ENCODE measurements at places on chromosomes 13 and 19.

DNA sequence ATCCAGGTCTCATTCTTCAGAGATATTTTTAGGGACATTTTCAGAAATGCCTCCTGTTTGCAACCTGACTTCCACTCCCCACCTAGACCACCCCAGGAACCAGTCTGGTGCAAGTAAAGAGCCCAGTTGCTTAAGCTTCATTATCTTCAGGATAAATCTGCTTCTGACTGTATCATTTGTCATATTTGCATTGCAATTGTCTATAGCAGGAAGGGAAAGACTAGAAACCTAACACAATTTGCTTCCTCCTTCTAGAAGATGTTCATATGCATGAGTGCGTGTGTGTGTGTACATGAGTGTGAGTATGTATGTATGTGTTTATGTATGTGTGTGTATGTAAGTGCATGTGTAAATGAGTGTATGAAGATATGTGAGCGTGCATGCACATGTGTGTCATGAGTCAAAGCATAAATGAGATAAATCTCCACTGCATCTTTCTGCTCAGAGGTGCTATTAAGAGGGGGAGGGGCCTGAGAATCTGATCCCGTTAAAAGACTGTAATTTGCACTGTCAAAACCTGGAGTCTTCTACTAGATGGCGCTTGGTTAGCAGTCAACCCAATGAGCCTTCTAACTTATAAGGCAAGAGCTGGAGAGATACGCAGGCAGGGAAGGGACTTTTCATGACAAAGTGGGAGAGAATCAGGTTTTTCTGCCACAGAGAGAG is 178.8 kb upstream of the KL start:
- no peak for DNase-seq

- no peak for DNase-seq
Observed at GRCh38 chr13:92224052-92224821, 825.8 kb downstream of the GPC5 start.

GRCh38 chr13:51682686-51683085 is 98.4 kb downstream of the WDFY2 start:
- no peak for DNase-seq

DNA sequence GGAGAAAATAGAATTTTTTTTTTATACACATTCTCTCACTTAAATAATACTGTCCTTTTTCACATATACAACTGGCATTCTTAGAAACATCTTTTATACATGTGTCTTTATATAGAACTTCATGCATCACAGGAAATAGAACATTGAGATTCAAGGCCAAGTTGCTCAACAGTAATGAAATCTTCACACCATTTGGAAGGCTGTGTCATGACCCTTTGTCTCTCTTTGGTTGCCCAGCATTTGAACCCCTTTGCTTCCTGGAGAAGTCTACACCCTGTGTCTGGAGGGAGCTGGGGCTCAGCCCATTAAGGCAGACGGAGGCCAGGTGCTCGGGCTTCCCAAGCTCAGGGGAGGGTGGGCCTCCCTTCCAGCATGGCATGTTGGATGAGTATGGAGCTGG is 41.1 kb downstream of the B3GLCT start:
- no peak for DNase-seq

DNA sequence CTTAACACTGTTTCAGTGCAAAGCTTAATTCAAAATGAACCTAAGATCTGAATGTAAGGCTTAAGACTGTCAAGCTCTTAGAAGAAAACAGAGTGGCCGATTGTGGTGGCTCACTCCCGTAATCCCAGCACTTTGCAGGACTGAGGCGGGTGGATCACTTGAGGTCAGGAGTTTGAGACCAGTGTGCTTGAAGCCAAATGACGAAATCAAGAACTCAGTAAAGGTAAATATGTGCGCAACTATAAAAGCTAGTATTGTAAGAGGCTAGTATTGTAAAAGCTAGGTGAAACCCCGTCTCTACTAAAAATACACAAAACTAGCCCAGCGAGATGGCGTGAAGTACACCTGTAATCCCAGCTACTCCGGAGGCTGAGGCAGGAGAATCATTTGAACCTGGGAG is 12.7 kb downstream of the ATP4B start:
- DNase-seq: no peak

DNA sequence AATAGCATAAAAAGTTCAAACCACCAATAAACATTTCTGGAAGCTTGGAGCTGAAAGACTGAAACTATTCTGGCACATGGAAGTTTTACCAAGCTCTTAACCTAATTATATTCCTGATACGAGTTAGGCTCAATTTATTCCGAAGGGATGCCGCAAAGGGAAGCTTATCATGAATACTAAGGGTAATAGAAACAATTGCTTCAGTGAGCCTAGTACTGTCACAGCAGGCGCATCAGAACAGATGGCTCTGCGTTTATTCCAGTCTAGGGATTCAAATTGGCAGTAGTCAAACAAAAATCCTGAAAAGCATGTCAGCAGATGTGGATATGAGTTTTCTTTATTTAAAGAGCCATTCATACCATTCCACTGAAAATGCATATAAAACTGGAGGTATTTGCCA is 779.5 kb downstream of the GPC5 start:
- no peak for DNase-seq

GRCh38 chr13:38980750-38981078 is 9.9 kb downstream of the STOML3 start:
- DNase-seq: no peak

GRCh38 chr13:106349080-106349931 is 186.2 kb downstream of the EFNB2 start:
- no peak for DNase-seq

DNA sequence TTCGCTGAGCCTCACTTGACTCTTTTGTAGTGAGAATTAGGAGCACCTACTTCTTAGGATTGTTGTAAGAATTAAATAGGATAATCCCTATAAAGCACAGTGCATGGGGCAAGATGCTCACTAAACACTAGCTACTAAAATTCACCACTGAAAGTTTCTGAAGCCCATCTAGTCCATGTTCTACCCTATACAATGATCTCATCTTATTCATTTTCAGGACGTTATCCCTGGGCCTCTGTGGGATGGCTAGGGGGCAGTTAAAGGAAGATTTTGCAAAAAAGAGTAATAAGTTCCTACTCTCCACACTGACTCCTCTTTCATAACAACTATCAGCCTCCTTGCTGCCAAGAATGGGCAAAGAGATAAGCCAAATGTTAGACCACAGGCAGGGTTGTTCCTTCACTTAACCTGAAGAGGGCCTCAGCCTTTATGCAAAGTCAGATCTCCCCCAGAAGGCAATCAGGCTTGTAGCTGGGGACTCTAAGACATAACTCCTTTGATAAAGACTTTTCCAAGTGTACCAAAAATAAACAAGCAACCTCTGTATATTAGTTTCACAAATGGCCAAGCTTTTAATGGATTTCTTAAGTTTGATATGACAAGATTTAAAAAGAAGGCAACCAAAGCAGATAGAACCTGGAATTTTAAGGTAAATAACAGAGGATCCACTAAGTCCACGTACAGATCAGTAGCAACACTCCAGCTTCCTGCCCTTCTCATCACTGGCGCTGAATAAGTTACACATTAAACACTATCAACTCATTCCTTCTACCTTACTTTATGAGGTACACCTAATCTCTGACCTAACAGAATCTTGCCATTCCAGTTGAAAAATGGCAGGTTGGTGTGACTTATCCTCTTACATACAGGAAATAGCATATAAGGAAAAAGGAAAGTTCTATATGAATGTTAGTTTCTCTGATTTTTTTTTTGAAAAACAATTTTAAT is 44.4 kb downstream of the ELF1 start:
- DNase-seq: peak; percentile 36

DNA sequence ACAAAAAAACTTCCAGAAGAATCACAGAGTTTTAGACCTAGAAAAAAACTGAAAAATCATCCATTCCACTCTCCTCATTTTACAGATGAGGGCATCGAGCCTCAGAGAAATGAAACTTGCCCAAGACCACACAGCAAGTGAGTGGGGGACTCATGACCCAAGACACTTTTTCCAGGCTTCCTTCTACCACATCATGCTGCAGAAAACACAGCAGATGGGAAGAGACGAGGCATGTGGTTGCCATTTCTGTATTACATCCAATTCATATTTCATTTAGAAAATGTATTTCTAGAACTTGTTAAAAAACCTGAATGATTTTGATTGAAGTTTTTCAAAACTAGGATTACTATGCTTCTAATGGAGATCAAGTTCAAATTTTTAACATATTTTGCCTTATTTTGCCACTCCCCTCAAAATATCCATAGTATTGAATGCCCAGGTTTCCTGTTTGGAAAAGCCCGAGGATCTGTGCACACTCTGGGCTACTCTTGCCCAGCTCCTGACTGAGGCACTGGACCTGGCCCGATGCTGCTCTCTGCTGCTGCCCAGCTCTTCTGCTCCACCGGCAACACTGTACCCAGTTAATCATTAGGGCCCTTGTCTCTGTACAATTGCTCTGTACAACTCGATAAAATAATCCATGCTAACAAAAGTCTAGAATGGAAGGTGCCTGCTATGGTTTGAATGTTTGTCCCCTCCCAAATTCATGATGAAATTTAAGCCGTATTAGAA is 157.4 kb downstream of the EFNB2 start:
- DNase-seq: no peak

GRCh38 chr13:27495551-27495950 is 45.2 kb upstream of the MTIF3 start:
- DNase-seq: no peak

GRCh38 chr19:41588497-41589209 is 12.7 kb downstream of the CEACAM21 start:
- no peak for DNase-seq

GRCh38 chr13:51146667-51147066 is 35.6 kb upstream of the C13orf42 start:
- DNase-seq: no peak

DNA sequence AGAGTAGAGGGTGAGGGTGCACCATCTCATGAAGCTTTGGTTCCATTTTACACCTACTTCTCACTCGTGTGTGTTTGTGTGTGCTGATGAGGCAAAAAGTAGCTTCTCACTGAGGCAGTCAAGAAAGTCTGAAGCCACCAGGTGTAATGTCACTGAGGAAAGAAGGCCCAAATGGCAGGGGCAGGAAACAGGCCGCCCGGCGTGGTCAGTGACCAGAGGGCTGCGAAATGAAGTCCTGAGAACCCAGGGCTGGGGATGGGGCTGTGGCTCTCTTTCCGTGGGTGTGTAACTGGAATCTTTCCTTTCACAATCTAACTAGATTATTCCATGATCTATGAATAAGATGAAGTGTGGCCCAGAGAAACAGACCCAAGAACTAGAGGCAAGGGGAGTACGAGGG is 25.5 kb upstream of the TFDP1 start:
- no peak for DNase-seq

DNA sequence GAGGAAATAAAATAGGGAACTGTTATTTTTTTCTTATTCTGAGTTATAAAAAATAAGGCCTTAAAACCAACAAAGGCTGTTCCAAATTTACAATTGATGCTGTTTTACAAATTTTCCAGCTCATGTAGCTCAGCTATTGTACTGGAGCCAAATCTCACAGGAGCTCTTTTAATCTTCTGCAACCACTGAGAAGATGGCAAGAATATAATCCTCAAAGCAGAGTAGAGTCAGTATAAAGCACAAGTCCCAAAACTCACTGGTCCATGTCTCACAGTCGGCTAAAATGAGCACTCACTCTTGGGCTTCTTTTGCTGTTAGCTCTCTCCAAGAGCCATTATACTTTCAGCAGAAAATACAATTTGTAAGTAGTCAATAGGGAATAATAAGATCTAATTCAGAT is 1074.4 kb upstream of the PRR20A start:
- DNase-seq: no peak

GRCh38 chr19:31275068-31275334 is 74.2 kb downstream of the TSHZ3 start:
- no peak for DNase-seq

GRCh38 chr13:109401307-109401706 is 385.1 kb downstream of the IRS2 start:
- no peak for DNase-seq

DNA sequence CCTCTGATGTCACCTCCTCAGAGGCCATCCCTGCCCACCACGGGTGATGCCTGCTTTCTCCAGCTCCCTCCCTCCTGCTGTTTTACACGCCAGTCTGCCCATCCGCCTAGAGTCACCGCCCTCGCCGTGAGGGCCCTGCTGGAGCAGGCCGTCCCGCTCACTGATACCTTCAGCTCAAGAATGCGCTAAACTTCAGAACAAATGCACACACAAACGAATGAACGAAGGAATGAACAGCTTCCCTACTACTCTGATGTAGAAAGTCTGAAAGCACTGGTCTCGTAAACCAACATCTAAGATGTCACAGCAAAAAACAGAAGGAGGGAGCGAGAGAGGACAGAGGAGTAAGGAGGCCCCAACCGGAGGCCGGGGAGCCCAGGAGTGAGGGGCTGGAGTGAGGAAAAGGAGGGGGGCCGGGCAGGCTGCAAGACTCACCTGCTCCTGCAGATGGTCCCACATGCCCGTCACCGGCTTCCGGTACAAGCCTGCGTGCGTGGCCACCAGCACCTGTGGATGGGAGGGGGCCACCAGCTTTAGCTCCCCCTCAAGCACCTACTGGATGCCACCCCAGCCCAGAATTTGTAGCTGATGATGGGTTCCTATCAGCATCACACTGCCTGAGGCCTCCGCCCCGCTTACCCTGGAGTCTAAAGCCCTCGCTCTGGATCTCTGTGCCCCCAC is 4.0 kb downstream of the PNKP start:
- no peak for DNase-seq

DNA sequence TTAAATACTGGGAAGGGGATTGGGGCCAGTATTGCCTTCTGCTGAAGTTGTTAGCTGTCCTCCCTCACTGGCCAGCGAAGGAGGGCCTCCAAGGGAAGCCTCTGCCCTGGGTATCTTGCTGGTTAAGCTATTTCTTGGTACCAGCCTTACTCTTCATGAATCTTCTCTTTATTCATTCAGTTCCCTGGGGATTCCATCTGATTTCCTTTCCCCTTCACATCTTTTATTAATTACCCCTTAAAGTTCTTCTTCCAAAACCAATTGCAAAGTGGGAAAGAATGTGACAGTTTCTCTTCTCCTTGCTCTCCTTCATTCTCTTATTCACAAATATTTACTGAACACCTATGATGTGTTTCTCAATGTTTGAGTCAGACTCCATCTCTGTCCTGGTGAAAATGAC is 36.7 kb upstream of the STK24 start:
- DNase-seq: no peak

GRCh38 chr13:110306340-110306959 is 507 bp downstream of the COL4A1 start:
- no peak for DNase-seq

GRCh38 chr19:57465680-57466381 is 8.9 kb upstream of the VN1R1 start:
- DNase-seq: no peak

GRCh38 chr19:29467824-29468401 is 57.9 kb upstream of the VSTM2B start:
- DNase-seq: no peak
